K562 (cell line): ENCODE measurements at places on chromosomes 6 and 20. TPM values are rescaled to one million over a fixed set of nuclear protein-coding genes. Genes with fewer than 3 reads are reported as not detected.

DNA sequence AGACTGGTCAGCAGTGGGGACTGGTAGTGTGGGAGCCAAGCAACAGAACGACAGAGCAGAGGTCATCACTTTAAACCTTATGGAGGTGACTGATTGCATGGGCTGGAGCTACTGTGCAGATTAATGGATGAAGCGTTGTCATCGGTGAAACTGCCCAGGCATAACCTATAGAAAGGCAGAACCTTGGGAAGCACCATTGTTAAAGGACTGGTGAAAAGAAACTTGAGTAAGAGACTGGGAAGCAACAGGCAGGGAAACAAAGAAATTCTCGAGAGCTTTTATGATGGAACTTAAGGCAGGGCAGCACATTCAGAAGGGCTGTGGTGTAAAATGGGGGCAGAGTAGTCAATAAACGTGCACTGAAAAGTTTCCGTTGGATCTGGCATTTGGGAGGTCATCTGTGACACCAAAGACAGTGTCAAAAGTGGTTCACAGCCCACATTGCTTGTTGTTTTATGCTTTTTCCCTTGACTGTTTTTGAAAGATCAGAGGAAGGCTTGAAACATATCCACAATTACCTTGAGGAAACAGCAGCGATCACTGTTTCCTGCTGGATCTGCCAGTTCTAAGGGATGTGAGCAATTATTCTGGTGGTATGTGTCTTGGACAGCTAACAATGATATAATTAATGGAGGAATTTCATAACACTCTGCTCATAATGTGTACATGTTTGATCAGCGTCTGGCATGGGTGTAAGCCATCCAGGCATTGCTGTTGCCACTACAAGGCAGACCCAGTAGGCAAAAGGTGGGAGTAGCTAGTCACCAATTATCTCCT lies 62.7 kb downstream of the LRRC1 start:
- H3K36me3 ChIP-seq: no peaks in the 10 kb centered on the region
- no peaks in the 10 kb centered on the region for H3K4me1 ChIP-seq
- no peak for DNase-seq
- H3K4me3 ChIP-seq: no peak overlapping the region
- H3K27me3 ChIP-seq: no peaks in the 10 kb centered on the region

DNA sequence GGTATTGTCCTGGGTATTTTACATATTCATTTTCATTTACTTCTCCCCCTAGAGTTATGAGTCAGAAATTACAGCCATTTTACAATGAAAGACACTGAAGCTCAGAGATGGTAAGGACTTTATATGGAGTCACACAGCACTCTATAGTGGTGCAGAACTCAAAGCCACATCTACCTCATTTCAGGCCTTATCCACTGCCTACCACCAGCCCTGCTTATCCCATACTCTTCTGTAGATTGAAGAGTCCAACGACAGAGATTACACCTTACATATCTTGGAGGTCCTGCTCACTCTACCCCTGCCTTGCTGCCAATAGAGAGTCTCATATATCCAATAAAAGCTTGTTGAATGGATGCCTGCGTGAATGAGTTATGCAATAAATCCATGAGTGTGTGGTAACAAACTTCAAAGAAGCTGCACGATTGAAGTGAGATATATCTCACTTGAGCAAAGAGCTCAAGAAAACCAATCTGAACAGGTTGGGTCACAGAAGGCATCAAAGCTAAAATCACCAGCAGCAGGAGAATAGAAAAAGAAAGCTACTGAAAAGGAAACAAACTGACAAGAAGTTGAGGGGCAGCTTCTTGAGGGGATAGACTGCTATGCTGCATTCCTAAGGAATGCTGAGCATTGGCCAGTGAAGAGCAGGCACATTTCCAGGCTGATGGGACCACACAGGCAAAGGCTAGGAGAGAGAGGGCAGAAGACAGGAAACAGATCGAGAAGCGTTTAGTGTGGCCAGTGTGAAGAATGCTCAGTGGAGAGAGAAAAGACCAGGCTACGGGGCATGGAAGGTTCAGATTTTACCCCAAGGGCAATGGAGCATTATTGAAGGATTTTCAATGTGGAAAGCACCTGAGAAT lies 585.6 kb downstream of the DHX35 start:
- H3K27ac ChIP-seq: no peak overlapping the region
- no peak for DNase-seq
- H3K27me3 ChIP-seq: no peaks in the 10 kb centered on the region
- no peak overlapping the region for H3K4me3 ChIP-seq
- H3K4me1 ChIP-seq: no peaks in the 10 kb centered on the region
- H3K36me3 ChIP-seq: no peaks in the 10 kb centered on the region

DNA sequence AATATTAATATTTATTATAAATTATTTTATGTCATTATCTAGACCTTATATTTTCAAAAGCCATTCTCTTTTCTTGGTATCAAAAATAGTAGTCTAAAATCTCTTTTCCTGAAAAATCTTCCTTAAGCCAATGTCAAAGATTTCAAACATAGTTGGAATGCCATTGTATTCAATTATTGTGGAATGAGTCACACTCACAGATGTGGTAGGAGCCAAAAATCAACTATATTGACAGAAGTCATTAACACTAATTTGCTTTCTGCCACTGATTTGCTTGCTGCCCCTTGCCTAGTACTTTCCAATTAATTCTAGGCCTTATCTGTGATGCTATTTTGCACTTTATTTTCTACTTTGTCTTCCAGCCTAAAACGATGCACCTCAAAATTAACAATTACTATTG lies 1326.3 kb upstream of the GJE1 start:
- H3K27me3 ChIP-seq: no peaks in the 10 kb centered on the region
- H3K4me3 ChIP-seq: no peak overlapping the region
- no peak overlapping the region for H3K27ac ChIP-seq
- no peaks in the 10 kb centered on the region for H3K4me1 ChIP-seq
- H3K36me3 ChIP-seq: no peaks in the 10 kb centered on the region

The DACT2 gene
- total RNA-seq: not detected in 2 replicates

- no peak overlapping the region for H3K27ac ChIP-seq
- peaks cover 8% of the 10 kb centered on the region; the same call in 1 of the 2 replicates for H3K27me3 ChIP-seq
- H3K4me1 ChIP-seq: no peaks in the 10 kb centered on the region; the same call in 2 of the 3 replicates
Measured at GRCh38 chr20:21090721-21091120, 15.4 kb downstream of the LINC00237 start.

DNA sequence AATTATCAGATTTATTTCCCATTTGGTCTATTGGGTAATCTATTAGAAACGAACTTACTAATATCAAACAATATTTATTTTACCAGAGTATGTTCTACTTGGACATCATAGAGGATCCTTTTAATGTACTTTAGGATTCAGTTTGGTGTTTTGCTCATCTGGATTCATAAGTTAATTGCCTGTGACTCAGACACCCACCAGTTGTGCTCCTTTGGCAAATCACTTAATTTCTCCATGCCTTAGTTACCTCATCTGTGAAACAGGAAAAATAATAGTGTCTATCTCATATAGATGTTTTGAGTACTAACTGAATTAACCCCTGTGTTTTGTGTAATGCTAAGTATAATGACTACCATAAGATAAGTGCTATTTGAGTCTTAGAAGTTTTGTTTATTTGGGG lies 292.1 kb downstream of the LAMA2 start:
- no peaks in the 10 kb centered on the region for H3K4me1 ChIP-seq
- H3K36me3 ChIP-seq: no peaks in the 10 kb centered on the region
- H3K4me3 ChIP-seq: no peak overlapping the region
- no peak for DNase-seq
- H3K27me3 ChIP-seq: no peaks in the 10 kb centered on the region
- H3K27ac ChIP-seq: no peak overlapping the region

The PROCR gene
- 4.1 and 4.5 TPM in 2 replicates for total RNA-seq

- no peaks in the 10 kb centered on the region for H3K36me3 ChIP-seq
- H3K4me1 ChIP-seq: no peaks in the 10 kb centered on the region
- H3K4me3 ChIP-seq: no peak overlapping the region
- H3K27me3 ChIP-seq: no peaks in the 10 kb centered on the region
Measured at GRCh38 chr20:39278230-39278788, 316.2 kb downstream of the DHX35 start.

- H3K36me3 ChIP-seq: peaks cover 19% of the 10 kb centered on the region
- DNase-seq: peak; percentile 36
- H3K4me3 ChIP-seq: peak overlapping the region; percentile 94
- no peaks in the 10 kb centered on the region for H3K27me3 ChIP-seq
- peaks cover 7% of the 10 kb centered on the region; the same call in 1 of the 3 replicates for H3K4me1 ChIP-seq
Measured at GRCh38 chr6:63572747-63573075, 431 bp downstream of the LOC128125822 start.

DNA sequence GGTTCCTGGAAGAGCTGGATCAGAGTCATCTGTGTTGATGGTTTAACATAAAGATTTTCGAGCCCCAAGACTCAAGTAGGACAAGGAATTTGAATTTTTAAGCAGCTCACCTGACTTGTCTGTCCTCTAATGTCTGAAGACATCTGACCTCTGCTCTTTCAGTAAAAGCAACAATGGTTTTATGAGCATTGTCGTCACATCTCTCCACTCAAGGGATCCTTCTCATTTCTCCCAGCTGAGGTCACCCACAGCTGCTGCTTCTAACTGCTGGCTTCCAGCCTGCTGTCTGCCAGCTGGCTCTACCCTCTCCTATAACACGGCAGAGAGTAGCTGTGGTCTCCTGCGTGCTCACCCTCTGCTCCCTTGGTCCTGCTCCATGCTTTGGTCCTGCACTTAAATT lies 24.7 kb upstream of the HDAC2 start:
- no peaks in the 10 kb centered on the region for H3K27me3 ChIP-seq
- H3K27ac ChIP-seq: no peak overlapping the region
- no peaks in the 10 kb centered on the region for H3K4me1 ChIP-seq

The FNDC1 gene
- not detected in 2 replicates for total RNA-seq

The GNAS-AS1 gene
- 1.2 and 1.3 TPM in 2 replicates for total RNA-seq

GRCh38 chr20:35329435-35330139 lies 37.4 kb upstream of the FAM83C start:
- no peak overlapping the region for H3K27ac ChIP-seq
- H3K4me3 ChIP-seq: no peak overlapping the region
- H3K36me3 ChIP-seq: peaks cover 13% of the 10 kb centered on the region
- DNase-seq: peak; percentile 82
- H3K27me3 ChIP-seq: no peaks in the 10 kb centered on the region

The LRRC1 gene
- total RNA-seq: not detected in 2 replicates

The C6orf58 gene
- total RNA-seq: not detected in 2 replicates

The GPR6 gene
- total RNA-seq: not detected in 2 replicates

The RBM24 gene
- total RNA-seq: not detected in 2 replicates

DNA sequence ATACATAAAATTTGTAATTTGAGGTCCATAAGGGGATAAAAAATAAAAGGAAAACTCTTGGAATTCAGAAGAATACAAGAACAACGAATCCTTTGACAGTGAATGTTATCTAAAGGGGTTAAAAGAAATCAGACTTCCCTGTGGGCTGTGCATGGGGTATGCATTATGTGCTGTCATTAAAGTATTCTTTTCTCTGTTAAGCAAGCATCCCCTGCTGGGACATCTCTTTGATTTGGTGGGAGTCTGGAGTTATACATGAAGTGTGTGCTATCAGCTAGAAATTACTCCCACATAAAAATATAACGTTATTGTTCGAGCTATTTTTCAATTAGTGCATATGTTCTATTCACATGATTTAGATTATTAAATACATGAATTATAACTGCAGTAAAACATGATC lies 195.2 kb downstream of the CENPW start:
- DNase-seq: no peak
- H3K27me3 ChIP-seq: no peaks in the 10 kb centered on the region
- H3K4me3 ChIP-seq: no peak overlapping the region
- no peaks in the 10 kb centered on the region for H3K4me1 ChIP-seq
- H3K27ac ChIP-seq: no peak overlapping the region
- H3K36me3 ChIP-seq: no peaks in the 10 kb centered on the region

DNA sequence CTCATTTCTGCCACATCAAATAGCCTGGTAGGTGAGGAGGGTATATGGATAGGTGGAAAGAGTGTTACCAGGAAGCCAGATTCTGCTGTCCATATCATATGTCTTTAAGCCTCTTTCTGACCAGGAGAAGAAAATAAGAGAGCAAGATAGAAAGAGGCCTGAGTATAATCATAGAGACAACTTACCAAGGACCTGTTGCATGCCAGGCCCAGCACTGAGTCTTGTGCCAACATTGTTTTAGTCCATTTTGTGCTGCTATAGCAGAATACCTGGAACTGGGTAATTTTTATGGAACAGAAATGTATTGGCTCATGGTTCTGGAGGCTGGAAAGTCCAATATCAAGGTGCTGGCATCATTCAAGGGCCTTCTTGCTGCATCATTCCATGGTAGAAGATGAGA lies 7.3 kb upstream of the ADA start:
- H3K4me3 ChIP-seq: no peak overlapping the region
- peaks cover 4% of the 10 kb centered on the region; the same call in 2 of the 3 replicates for H3K27me3 ChIP-seq
- no peaks in the 10 kb centered on the region for H3K4me1 ChIP-seq
- H3K36me3 ChIP-seq: no peaks in the 10 kb centered on the region
- H3K27ac ChIP-seq: no peak overlapping the region

DNA sequence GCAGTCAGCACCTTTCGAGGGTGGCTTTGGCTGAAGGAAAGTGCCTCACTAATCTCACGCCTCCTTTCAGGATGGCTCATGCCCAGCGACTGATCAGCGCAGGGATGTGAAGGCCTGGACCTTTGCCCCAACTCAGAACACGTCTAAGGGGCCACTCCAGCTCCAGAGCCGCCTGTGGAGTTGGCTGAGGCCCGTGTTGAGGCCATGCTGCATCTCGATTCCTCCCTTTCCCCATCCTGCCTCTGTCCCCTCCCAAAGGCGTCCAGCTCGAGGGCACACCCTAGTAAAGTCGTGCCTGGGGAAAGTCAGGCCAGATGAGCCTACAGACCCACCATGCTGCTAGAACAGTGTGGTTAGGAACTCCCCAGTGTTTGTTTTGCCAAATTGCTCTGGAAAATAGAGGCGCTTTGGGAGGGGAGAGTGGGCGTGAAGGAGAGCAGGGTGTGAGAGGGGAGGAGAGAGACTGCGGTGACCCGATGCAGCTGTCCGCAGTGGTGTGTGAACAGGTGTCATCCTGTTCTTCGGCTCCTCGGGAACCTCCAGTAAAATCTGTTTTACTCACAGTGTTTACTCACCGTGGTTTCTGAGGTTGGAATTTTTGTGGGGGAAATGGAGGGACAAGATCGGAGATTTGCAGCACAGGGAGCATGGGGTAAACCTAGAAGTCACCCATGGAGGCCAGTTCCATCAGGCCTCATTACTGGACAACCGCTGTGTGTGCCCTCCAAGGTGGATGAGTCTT lies 85.0 kb upstream of the PMEPA1 start:
- no peaks in the 10 kb centered on the region for H3K4me1 ChIP-seq
- H3K27ac ChIP-seq: no peak overlapping the region
- no peaks in the 10 kb centered on the region for H3K36me3 ChIP-seq
- peaks cover 40% of the 10 kb centered on the region for H3K27me3 ChIP-seq
- no peak overlapping the region for H3K4me3 ChIP-seq

The SLC17A3 gene
- total RNA-seq: not detected in 2 replicates

GRCh38 chr20:25039697-25040437 lies 18.1 kb downstream of the ACSS1 start:
- no peak overlapping the region for H3K27ac ChIP-seq
- no peak for DNase-seq
- H3K27me3 ChIP-seq: peaks cover 30% of the 10 kb centered on the region
- no peaks in the 10 kb centered on the region for H3K36me3 ChIP-seq
- no peak overlapping the region for H3K4me3 ChIP-seq
- no peaks in the 10 kb centered on the region for H3K4me1 ChIP-seq

DNA sequence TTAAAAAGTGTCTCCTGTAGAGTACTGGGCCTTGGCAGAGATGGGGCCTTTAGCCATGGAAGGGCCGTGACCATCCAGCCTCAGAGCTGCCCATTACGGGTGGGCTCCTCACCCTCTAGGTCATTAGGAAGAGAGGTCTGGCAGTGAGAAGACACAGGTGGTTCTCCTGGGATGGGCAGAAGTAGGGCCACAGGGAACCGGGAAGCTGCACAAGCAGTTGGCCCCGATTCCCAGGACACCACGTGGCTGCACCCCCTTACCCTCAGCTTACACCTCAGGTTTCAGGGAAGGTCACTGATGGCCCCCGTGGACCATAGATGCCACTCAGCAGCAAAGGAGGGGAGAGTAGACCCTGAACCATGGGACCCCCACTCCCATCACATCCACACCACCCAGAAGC lies 1.6 kb downstream of the RAET1G start:
- no peaks in the 10 kb centered on the region; the same call in 2 of the 3 replicates for H3K4me1 ChIP-seq
- no peak overlapping the region for H3K27ac ChIP-seq
- H3K27me3 ChIP-seq: peaks cover 13% of the 10 kb centered on the region; the same call in 2 of the 3 replicates
- no peaks in the 10 kb centered on the region for H3K36me3 ChIP-seq
